ENCODE measurements at places on chromosomes 2 and 18.

- no peak for DNase-seq
These were observed 64.3 kb upstream of the ACSL3 start for GRCh38 chr2:222796413-222797103.

GRCh38 chr18:52435301-52435700, 95.3 kb downstream of the DCC start:
- DNase-seq, result no peak

- no peak for DNase-seq
These were observed 195.6 kb downstream of the MYCN start for GRCh38 chr2:16135913-16136310.

GRCh38 chr2:177028296-177028695, 184.3 kb upstream of the HNRNPA3 start:
- no peak for DNase-seq

- no peak for DNase-seq
These were observed 257.3 kb upstream of the APCDD1 start for GRCh38 chr18:10197097-10197496.

GRCh38 chr2:165746501-165746900, 47.5 kb downstream of the GALNT3 start:
- no peak for DNase-seq

DNA sequence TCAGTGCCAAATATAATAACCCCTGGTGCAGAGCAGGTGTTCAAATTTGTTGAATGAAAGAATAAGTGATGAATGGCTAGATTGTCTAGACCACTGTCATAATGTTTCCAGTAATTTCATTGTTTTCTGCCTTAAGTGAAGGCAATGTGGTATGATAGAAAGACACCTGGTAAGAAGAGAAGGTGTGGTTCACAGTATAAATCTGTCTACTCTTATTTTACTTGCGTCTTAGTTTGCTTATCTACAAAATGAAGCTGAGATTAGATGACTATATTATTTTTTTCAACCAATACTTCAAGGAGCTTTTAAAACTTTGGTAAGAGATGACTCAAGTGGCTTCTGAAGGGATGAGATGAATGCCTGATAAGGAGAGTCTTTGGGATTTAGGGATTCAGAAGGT, 788.4 kb downstream of the EPHA4 start:
- no peak for DNase-seq

DNA sequence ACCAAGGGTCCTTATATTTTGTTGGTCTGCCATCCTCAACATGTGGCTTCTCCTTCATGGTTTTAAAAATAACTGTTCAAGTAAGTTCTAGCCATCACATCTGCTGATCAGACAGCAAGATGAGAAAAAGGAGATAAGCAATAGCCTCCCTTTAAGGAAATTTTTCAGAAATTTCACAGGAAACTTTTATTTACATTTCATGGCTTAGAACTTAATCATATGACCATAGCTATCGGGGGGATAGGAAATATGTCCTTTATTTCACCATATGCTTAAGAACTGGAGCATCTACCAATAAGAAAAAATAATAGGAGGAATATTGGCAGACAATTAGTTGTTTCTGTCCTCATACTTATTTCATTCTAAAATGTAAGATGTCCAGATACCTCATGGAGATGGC, 16.2 kb downstream of the ATF2 start:
- no peak for DNase-seq
